ENCODE measurements at places on chromosomes 2 and 18.

GRCh38 chr2:38176619-38177021 is 100.7 kb upstream of the CYP1B1 start:
- peak; percentile 77 for DNase-seq

GRCh38 chr2:177611310-177611886 is 218.8 kb downstream of the AGPS start:
- DNase-seq, result no peak

DNA sequence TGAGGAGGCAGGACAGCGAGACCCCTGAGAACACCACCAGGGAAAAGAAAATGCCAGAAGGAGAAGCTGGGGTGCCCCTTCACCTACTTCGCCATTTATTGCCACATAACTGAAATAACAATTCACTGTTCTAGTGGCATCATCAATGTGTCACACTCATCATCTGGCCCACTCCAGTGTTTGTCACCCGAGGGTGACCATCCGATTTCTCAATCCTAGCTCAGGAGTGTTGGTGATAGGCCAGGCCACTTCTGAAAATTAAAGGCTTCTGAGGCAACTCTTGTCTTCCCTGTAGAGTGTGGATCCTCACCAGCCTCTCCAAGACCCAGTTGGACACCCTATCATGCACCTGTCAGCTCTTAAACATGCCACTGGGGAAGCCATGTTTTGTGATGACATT is 62.9 kb upstream of the BZW1 start:
- DNase-seq, result no peak

GRCh38 chr2:30221531-30221930 is 9.8 kb upstream of the LBH start:
- no peak for DNase-seq

DNA sequence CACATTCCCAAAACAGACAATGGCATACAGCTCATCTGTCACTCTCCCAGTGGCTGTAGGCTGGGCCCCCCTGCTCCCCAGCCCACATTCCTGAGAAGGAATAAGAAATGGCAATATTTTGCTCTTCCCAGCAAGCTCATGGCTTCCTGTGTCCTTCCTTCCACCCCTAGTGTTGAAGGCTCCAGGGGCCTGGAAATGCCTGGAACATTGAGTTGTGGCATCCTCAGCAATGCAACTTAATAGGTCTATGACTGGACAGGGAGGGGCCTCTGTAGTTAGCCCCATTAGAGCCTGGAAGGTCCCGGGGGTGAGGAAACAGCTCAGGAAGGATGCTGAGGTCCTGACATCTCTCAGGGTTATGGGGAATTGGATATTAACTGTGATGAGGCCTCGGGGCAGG is 3.3 kb downstream of the KIF3C start:
- no peak for DNase-seq

- no peak for DNase-seq
These were observed 353.2 kb upstream of the CWC22 start for GRCh38 chr2:180360283-180360618.

GRCh38 chr2:219448776-219449341 is 14.2 kb downstream of the SPEG start:
- DNase-seq, result no peak

GRCh38 chr2:231531883-231532755 is 1.9 kb upstream of the NMUR1 start:
- DNase-seq, result no peak

- DNase-seq, result no peak
These were observed 71.3 kb downstream of the VWA3B start for GRCh38 chr2:98158305-98158704.

GRCh38 chr2:211439011-211439410 is 882.6 kb downstream of the CPS1 start:
- DNase-seq, result no peak

- DNase-seq, result peak; percentile 10
These were observed 157.0 kb upstream of the CBLN2 start for GRCh38 chr18:72700961-72701710.

DNA sequence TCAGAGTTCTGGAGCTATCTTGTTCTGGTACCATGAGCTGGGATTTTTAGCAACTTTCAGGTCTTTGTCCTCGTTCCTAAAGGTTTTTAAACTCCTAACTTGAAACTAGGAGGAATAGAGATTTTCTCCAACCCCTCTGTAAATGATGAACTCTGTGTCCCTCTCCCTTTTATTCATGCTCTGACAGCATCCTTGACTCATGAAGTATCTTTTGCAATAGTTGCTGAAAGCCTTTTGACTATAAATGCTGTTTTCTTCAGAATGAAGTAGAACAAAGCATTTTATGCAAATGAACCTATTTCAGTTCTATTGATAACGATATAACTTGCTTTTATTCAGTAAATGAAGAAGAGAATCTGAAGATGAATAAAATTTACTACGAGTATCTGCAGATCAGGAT is 17.0 kb upstream of the MAPRE2 start:
- DNase-seq, result no peak

GRCh38 chr2:9681427-9681817 is 50.6 kb upstream of the YWHAQ start:
- no peak for DNase-seq

- no peak for DNase-seq
These were observed 307.7 kb upstream of the CCDC68 start for GRCh38 chr18:55266981-55267380.

DNA sequence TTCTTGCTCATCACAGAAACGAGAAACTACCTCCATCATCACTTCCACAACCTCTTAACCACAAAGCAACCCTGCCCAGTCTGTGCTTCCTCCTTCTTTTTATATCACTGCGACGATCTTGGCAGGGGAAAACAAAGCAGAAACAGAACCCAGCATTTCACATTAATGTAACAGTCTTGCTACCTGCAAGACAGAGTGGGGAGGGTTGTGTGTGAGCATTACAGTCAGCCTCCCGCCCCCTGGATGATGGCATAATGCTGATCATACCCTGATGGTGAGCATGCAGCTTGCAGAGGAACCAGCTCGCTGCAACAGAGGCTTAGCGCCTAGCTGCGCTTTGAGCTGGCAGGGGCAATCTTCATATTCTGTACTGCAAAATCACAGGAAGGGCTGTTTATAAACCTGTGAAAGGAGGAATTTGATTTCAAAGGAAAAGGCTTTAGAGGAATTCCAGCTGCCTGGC is 376.1 kb downstream of the IRS1 start:
- no peak for DNase-seq

- no peak for DNase-seq
These were observed 134.5 kb downstream of the FBXO15 start for GRCh38 chr18:74012954-74013630.

All from Caki2 (cell line).